LNCaP clone FGC (cell line): ENCODE measurements at places on chromosomes 12 and 14.

DNA sequence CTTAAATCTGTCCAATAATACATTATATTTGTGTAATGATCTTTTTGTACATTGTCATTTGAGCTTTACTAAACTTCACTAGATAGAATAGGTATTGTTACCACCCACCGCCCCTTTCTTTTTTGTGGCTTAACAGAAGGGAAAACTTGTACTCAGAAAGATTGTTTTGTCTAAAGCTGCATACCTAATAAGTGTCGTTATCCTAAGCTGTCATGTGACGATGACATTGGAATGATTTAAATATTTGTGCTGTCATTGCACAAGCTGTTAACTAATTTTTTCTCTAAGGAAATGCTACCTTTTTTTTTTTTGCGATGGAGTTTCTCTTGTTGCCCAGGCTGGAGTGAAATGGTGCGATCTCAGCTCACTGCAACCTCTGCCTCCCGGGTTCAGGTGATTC is 3.6 kb downstream of the DIP2B start:
- DNase-seq, result no peak

DNA sequence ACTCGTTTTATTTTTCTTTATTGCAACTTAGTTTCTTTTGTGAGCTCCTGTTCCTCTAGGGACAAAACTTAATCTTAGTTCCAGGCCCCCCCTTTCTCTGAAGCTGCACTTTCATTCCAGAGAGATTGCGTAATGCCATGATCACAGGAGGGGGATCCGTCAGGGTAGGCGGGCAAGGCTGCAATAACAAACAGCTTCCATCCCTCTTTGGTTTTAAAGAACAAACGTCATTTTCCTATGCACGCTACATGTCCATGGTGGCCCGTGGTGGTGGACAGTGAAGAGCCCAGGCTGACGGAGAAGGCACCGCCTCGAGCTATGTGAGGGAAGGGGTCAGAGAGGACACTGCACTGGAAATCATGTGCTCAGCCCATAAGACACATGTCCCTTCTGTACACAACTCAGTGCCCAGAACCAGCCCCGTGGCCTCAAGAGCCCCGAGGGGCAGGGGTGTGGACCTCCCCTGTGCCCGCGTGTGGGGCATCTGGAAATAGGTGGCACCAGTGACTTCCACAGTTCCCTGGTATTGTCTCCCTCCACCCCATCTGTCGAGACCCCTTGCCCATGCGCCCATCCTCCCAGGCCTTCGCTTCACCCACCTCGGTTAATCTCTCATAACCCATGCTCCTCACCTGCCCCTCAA is 161.4 kb downstream of the ADGRD1 start:
- DNase-seq, result no peak

GRCh38 chr14:71651228-71651627 is 281.0 kb upstream of the RGS6 start:
- no peak for DNase-seq

DNA sequence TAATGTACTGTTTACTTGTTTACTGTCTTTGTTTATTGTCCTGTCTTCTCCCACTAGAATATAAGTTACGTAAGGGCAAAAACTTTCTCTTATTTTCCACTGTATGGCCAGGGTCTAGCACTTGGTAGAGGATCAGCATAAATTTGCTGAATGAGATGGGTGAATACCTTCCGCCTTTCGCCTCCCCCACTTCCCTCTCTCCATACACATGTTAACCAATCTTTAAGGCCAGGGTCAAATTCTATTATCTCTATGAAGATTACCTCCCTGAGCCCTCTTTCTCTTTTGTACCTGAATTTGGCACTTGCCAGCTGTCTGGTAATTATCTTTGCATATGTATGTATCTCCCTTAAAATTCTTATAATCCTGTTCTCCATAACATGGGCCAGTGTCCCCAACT is 4.9 kb downstream of the DUSP16 start:
- DNase-seq, result no peak
